ENCODE measurements at places on chromosomes 6 and 20. TPM values are rescaled to one million over a fixed set of nuclear protein-coding genes. Genes with fewer than 3 reads are reported as not detected.

The MEI4 gene
- not detected for total RNA-seq

The RAET1G gene
- total RNA-seq: not detected

The BTN1A1 gene
- total RNA-seq: not detected

The SLC17A1 gene
- total RNA-seq: not detected

The TMEM200A gene
- total RNA-seq: 3.8 TPM

The ENPP4 gene
- total RNA-seq: 5.4 TPM

The CUL7 gene
- 11.5 TPM for total RNA-seq

The IMPG1 gene
- total RNA-seq: not detected

The PTPRT gene
- not detected for total RNA-seq

The LCA5 gene
- 0.15 TPM for total RNA-seq

Data from activated naive CD4-positive, alpha-beta T cell treated with anti-CD3 and anti-CD28 coated beads, Interleukin-2, amount 10 ng/mL, durations not matched to agents 5 hours and 36 hours (primary cell).